ENCODE measurements at places on chromosomes 5 and 9.

DNA sequence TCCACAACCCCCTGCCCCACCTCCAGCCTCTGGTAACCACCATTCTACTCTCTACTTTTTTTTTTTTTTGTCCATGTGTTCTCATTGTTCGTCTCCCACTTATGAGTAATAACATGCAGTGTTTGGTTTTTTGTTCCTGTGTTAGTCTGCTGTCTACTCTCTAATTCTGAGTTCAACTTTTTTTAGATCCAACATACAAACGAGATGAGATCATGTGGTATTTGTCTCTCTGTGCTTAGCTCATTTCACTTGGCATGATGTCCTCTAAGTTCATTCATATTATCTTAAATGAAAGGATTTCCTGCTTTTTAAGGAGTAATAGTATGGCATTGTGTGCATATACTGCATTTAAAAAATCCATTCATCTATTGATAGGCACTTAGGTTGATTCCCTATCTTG, 130.9 kb downstream of the NMUR2 start:
- DNase-seq, result no peak

DNA sequence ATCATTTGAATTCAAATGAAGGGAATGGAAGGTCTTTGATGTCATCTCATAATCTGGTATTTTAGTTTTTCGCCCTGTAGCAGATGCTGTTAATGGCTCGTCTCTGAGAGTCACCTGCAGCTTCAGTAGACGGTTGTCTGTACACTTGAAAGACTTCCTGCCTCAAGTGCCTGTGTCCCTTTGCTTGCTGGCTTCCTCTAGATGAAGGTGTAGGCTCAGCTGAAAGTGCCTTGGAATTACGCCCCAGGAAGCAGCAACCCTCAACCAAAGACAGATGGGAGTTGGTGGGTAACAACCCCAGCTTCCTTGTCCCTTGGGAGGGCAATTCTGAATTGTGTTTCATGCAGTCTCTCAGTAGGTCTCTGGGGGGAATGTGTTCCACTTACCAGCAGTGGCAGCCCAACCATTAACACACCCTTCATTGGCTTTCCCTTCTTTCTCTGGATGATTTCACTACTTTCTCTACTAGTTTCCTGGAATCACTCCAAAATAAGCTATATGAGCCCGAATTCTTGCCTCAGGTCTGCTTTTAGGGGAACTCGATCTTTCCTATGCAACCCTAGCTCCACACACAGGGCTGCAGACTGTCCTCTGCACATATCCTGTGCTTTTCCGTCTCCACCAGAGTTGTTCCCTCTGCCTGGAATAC, 395.6 kb downstream of the DMAC1 start:
- no peak for DNase-seq

DNA sequence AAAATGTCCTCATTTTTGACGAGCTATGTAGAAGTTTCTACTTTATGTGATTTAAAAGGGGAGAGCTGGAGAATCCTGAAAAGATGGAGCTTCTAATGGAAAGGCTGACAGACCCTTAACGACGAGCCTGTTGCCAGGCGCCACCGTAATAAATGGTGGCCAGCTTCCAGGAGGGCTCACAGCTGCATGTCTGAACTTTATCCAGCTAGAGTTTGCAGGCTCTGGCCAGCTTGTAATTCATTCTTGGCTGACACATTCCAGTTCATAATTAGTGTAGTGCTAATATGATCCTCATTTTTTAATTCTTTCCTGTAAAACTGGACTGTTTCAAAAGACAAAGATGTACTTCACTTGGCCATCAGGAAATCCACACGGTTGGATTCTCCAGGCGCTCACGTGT, 246.7 kb downstream of the GAS1 start:
- no peak for DNase-seq

DNA sequence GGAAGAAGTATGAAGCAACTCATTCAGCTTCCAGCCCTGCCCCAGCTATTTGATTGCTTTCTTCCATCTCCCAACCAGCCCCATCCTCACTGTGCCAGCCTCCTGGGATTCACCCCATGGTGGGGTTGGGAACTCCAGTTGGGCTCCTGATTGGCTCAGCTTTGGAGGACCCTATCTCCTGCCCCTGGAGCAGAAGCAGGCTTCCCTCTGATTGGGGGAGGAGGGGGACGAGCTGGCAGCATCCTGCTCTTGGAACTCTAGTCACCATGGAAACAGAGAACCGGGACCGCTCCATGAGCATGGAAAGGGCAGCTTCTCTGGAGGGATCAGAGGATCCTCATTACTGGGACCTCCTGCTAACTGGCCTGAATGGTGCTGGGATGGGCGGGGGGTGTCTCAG, 2.6 kb downstream of the SLC6A7 start:
- no peak for DNase-seq

Data from activated T-cell treated with anti-CD3 and anti-CD28 coated beads, Interleukin-2, amount 50 U/mL, for 24 hours (primary cell).